Articular chondrocyte of knee joint (primary cell): ENCODE measurements at places on chromosomes 2 and 18. TPM values are rescaled to one million over a fixed set of nuclear protein-coding genes. Genes with fewer than 3 reads are reported as not detected.

Gene G6PC2
- total RNA-seq: not detected in 2 replicates

Gene DNAJC5G
- not detected in 2 replicates for total RNA-seq

Gene ZBTB7C
- 2.1 and 2.5 TPM in 2 replicates for total RNA-seq

Gene GPR75
- total RNA-seq: 4.2 and 4.5 TPM in 2 replicates

Gene BCS1L
- 23.1 and 26.0 TPM in 2 replicates for total RNA-seq

Gene C2orf80
- total RNA-seq: not detected in 2 replicates

Gene AGXT
- total RNA-seq: not detected in 2 replicates

Gene ZSWIM2
- total RNA-seq: under 0.01 TPM in 1 of 2 replicates, not detected in the other

Gene IL1RN
- not detected in 2 replicates for total RNA-seq

Gene RGPD4
- total RNA-seq: under 0.01 TPM in 1 of 2 replicates, not detected in the other

Gene DNAH6
- total RNA-seq: 0.26 and 0.86 TPM in 2 replicates

Gene EIPR1
- total RNA-seq: 17.4 and 21.4 TPM in 2 replicates

Gene TXNL4A
- 48.3 and 53.3 TPM in 2 replicates for total RNA-seq

Gene RESP18
- total RNA-seq: not detected in 2 replicates

Gene WDPCP
- total RNA-seq: 16.9 and 24.0 TPM in 2 replicates

Gene CCDC138
- total RNA-seq: 5.6 and 6.5 TPM in 2 replicates

Gene CRYGC
- total RNA-seq: not detected in 2 replicates

Gene C2orf49
- total RNA-seq: 17.8 and 27.9 TPM in 2 replicates

Gene PRSS56
- not detected in 2 replicates for total RNA-seq
